Activated CD8-positive, alpha-beta memory T cell treated with anti-CD3 and anti-CD28 coated beads for 1 hour (primary cell): ENCODE measurements at places on chromosomes 1 and 21.
A peak's percentile ranks its signal among the peaks of the same experiment; 100 is the strongest.

DNA sequence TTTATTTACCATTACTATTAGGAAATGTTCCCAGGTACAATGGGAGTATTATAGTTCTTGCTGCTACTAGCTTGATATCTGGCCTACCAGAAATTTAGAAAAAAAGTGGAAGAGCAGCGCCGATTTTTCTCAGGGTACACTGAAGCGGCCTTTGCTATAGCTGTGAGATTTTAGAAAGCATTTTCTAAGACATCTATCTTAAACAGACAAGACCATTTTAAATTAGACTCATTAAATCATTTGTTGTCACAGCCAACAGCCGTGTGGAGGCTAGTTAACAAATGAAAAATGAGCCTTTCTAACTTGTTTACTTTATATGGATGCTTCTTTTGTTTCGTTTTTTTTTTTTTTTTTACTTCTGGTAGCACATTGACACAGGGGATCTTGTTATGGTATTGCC lies 183.2 kb upstream of the ZRANB2 start:
- DNase-seq, result no peak

GRCh38 chr1:10678852-10679251 lies 117.6 kb downstream of the CASZ1 start:
- no peak for DNase-seq

DNA sequence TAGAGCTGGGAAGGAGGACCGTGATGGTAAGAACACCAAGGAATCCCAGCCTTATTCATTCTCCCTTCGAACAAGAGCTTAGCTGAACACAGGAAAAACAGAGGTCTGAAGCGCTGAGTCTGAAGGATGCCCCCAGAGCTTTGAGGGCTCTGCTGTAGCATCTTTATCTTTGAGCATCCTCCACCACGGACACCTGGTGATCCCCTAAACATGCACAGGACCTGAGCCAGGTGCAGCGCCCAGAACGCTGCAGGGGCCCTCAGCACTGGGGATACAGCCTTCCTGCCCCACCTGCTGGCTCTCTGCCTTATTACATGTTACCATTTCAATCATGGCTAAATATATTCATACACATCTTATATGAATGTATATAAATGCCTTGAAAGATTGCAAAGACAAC lies 7.7 kb upstream of the GPATCH4 start:
- no peak for DNase-seq

DNA sequence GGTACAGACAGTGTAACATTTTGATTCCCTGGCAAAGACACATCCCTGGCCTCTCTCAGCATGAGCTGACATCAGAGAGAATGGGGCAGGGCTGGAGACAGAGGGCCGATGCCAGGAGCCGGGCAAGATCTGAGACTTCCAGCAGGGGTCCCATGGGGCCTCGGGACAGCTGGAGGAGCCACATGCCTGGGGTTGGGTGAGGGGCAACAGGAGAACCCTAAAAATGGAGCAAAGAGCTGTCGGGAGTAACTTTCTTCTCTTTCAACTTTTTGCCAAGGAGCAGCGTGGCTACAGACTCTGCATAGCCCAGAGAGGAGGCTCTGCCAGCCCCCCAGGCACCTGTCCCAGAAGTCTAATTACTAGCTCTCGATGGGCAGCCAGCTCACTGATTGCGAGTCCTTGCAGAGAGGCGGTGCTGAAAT lies 130.8 kb downstream of the LACTBL1 start:
- DNase-seq, result no peak

DNA sequence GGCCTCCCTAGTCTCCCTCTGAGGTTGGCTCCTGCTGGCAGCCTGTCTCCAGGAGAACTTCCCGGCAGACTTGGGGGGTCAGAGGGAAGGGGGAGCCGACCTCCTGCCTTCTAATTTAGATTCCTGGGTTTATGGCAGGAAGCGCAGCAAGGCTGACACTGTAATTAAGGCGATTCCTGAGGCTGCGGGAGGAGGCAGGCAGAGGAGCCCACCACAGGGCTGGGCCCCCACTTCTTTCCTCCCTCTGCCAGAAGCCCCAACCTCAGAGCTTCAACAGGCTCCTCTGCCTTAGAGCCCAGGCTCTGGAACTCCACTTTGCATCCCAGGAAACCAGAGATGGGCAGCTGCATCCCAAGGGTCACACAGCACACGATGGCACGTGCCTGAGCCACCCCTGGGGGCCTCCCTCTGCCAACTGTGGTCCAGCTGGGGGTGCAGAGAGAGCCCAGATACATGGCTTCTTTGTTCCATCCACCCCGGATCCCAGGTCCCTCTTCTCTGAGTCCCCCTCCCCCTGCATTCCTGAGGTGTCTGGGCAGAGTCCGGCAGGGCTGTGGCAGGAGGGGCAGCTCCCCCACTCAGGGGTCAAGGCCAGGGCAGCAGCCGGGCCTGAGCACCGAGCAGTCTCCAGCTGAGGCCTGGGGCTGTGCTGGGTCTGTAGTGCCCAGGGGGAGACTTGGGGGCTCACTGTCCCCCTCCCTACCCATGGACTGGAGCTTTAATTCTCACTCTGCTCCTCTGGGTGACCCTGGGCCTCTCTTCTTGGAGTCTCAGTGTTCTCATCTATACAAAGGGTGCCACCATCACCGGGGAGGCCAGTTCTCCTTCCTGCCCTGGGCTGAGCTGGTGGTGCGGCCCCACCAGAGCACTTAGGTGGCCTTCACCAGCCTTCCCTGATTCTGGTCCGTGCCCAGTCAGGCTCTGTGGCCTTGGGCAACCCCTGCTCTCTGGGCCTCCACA lies 39.4 kb upstream of the FAM131C start:
- DNase-seq, result no peak

DNA sequence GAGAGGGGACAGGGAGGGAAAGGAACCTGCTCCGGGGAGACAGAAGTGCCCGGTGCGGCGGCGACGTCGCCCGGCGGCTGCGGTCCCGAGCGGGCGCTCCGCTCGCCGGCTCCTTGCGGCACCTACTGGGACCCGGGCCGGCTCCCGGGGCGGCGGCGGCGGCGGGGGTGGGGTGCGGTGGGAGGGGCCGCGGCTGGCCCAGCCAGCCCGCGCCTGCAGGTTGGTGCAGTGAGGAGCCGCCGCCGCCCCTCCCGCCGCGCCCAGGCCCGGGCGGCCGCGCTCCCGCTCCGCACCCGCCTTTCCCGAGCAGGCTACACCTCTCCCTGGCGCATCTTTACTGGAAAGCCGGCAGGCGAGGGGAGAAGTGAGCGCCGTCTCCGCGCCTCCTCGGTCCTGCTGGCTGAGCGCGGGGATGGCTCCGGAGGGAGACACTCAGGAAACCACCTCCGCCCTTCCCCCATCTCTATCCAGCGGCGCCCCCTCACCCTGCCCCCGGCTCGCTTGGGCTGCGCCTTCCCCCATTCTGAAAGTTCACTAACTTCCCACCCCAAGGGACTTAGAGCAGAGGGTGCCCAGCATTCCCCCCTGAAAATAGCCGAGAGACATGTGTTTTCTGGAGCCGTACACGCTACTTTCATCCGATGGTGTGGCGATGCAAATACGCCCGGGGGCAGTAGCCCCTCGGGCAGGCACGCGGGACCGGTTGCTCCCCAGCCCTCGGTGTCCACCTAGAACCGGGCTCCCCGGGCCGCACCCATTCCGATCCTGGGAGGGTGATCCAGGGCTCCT lies at the start of gene PLD5:
PLD5 (minus strand) TSS at position 127 of the 789 bp plus-strand sequence.
- DNase-seq, result no peak

- DNase-seq, result no peak
Observed at GRCh38 chr21:41349126-41349525, 12.7 kb upstream of the MX2 start.

- no peak for DNase-seq
Observed at GRCh38 chr1:96072021-96072420, 649.6 kb upstream of the PTBP2 start.

- DNase-seq, result no peak
Observed at GRCh38 chr21:23162198-23162946, 2164.2 kb downstream of the NCAM2 start.

GRCh38 chr1:1543706-1544099 lies 3.3 kb upstream of the TMEM240 start:
- no peak for DNase-seq

DNA sequence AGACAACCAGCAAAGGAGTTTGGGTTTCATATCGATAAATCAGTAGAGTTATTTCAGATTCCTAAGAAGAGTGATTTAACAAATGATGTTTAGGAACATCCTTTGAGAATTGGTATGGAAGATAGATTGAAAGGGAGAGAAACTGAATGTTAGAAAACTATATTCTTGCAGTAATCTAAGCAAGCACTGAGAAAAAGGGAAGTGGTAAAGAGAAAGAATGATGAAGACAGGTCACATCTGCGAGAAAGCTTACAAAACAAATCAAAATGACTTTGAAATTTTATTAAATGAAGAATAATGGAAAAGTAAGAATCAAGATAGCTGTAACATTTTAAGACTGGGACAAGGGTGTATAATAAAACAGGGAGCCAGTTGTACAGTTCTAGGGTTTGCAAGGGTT lies 177.0 kb downstream of the HS2ST1 start:
- DNase-seq, result no peak

DNA sequence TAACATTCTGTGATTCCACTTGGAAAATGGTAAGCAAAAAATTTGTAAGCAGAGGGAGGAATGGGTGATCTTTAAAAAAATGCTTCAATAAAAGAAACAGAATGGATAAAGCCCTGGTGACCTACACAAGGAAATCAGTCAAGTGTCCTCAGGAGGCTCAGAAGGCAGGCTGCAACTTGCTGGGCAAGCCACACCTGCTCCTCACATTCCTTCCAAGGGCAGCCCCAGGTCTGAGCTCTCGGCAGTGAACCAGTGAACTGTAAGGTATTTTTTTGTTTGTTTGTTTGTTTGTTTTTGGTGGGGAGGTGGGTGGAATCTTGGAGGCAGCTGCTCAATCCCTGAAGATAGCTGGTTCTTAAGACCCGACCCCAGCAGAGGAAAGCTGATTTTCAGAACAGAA lies 4.4 kb downstream of the TACSTD2 start:
- DNase-seq, result no peak

- DNase-seq, result no peak
Observed at GRCh38 chr1:221981461-221981860, 239.6 kb upstream of the DUSP10 start.

GRCh38 chr1:50651476-50652263 lies 228.4 kb upstream of the DMRTA2 start:
- no peak for DNase-seq

DNA sequence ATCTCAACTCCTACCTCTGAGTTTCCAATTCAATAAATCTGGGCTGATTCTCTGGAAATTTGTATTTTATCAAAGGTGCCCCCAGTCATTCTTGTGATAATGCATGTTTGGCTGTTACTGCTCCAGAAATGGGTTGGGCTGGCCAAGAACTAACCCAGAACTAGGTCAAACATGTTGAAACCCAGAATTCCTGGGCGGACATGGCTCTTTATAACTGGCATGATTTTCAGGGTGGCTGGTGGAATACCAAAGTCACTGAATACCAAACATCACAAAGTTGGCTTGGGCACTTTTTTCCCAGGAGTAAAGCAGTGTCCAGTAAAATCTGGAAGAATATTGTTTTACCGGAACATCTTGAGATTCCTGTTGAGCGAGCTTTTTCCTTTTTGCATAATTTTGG lies 89.4 kb upstream of the S1PR1 start:
- no peak for DNase-seq

GRCh38 chr1:160108888-160109662 lies 6.5 kb upstream of the ATP1A2 start:
- DNase-seq, result no peak

DNA sequence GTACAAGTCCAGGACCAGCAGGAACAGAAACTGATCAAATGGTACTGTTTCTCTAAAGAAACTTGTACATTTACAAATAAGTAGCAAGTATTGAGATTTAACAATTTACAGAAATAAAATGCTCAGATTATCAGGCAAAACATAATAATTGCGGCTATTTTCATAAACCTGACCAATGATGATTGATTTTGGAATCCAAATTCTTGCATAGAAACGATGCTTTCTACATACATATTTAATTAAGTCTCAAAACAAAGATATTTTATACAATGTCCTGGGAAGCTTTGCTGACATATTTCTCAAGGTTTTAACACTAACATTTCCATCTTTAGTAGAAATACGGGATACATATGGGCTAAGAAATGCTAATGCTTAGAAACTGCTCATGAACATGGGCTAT lies 157.1 kb downstream of the VAV3 start:
- DNase-seq, result no peak

DNA sequence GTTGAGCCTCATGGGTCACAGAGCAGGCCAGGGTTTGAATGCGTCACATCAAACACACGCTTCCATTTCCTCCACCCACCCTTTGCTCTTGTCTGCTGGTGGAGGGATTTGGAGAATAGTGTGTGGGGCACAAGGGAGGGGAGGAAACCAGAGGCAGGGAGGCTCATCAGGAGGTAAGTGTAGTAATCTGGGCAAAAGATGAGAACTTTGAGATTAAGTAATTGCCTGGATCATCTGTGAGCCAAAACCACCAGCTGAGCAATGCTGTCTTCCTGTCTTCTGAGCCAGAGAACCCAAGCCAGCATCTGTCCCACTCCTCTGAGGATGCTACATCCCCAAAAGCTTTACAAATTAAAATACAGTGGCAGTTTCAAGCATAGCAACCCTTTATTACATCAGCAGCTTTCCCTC lies 45.2 kb downstream of the C8B start:
- DNase-seq, result no peak

- peak; percentile 3 for DNase-seq
Observed at GRCh38 chr1:233294913-233295236, 650 bp downstream of the PCNX2 start.

- no peak for DNase-seq
Observed at GRCh38 chr1:90798344-90798743, 81.2 kb upstream of the BARHL2 start.

- DNase-seq, result no peak
Observed at GRCh38 chr1:173406783-173407230, 70.3 kb upstream of the PRDX6 start.

DNA sequence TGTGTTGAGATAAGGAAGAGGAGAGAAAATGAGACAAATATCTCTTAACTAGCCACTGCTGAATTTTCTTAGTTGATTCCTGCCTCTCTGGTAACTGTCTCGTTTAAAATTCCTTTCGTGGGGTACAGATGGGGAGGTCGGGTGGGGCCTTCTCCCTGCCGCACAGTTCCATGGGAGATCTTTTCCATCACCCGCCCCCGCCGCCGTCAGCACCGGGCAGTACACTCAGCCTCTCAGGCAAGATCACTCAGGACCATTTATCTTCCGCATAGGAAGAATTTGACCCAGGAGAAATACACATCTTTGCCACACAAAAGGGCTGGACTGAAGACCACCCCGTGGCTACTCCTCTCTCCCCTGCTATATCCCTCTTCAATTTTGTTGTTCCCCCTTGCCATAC lies 2.3 kb upstream of the VPS26C start:
- no peak for DNase-seq

GRCh38 chr1:31761883-31762282 lies 2.3 kb downstream of the ADGRB2 start:
- no peak for DNase-seq

GRCh38 chr21:26405735-26406361 lies 167.2 kb downstream of the CYYR1 start:
- DNase-seq, result no peak

DNA sequence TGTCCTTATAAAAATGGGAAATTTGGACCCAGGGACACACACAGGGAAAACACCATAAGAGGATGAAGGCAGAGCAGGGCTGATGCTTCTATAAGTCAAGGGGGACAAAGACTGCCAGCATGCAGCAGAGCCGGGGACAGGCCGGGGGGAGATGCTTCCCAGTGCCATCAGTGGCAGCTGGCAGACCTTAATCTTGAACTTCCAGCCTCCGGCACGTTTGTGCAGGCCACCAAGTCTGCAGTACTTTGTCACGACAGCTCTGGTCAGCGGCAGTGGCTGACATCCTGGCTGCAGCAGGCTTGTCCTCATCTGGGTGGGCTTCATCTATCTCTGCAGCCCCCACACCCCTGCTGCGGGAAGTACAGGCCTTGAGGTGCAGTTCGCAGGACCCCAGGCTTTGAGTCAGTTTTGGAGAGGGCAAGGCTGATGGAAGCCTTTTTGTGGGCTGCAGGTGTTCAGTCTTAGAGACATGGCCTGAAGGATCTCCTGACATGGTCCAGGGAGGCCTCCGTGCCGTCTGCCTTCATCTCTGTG lies 186.0 kb downstream of the DYRK1A start:
- DNase-seq, result no peak
